ENCODE measurements at places on chromosomes 3 and 15.

DNA sequence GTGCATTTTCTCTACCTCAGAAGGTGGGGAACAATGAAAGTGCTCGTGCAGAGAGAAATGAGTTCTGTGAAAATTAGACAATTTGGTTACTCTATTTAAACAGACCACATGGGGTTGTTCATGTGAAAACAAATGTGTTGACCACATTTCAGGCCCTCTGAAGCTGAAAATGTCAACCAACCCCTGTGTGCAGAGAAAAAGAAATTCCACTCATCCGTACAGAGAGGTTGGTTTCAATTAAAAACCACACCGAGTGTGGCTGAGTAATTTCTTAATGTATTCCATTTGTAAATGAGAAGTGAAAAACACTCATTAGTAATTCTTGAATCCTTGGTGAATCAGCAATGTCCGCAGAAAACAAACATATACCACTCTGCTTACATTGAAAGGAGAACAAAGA is 46.9 kb upstream of the SLC7A14 start:
- no peak for DNase-seq

GRCh38 chr3:188673646-188674186 is 498.1 kb upstream of the TPRG1 start:
- no peak for DNase-seq

DNA sequence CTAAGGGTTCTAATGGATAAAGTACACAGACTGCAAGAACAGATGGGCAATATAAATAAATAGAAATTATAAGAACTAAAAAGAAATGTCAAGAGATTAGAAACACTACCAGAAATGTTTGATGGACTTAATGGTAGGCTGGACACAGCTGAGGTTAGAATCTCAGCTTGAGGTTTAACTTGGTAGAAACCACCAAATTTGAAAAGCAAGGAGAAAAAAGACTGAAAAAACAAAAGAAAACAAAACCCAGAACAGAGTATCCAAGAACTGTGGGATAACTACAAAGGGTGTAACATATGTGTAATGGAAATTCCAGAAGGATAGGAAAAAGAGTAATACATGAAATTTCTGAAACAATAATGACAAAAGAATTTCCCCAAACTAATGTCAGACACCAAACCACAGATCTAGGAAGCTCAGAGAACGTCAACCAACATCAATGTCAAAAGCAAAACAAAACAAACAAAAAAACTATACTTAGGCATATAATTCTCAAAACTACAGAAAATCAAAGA is 35.0 kb downstream of the RFX7 start:
- DNase-seq = no peak

- no peak for DNase-seq
Measured at GRCh38 chr3:103085465-103085864, 650.6 kb downstream of the ZPLD1 start.

DNA sequence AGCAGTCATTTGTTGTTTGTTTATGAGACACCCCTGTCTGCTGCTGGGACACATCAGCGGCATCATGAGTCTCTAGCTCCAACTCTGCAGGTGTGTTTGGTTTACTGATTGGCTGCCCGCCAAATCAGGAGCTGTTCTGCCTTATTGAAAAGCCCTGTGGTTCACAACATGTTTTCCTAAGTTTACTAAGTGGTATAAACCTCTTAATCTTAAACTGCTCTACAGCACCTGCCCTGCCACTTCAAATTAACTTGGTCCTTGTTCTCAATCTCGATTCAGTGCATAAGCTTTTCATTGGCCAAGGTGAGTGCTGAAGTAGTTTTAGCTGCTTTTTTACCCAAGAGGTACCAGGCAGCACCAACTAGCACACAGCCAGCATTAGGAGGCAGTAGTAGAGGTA is 77.8 kb upstream of the WDR72 start:
- DNase-seq = no peak

GRCh38 chr3:148513096-148513543 is 184.6 kb upstream of the AGTR1 start:
- no peak for DNase-seq

- no peak for DNase-seq
Measured at GRCh38 chr15:82128401-82129148, 82.8 kb upstream of the MEX3B start.

GRCh38 chr3:53555068-53555588 is 60.7 kb downstream of the CACNA1D start:
- DNase-seq = no peak

DNA sequence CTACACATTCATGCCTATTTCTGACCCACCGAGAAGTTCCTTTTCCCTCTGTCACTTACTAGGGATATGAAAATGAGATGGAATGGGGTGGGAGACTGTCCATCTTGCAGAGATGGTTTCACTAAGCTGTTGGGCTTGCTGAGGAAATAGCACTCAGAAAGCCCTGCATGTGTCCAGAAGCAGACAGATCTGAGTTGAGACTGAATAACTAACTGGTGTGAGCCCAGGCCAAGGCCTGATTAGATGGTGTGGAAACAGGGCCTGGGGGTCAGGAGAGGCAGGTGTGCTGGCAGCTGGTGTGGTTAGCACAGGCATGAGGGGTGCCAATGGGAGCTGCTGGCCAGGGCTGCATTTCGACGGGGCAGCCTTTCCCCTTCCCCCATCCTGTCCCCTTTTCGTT is 72.1 kb downstream of the CLSTN2 start:
- no peak for DNase-seq

DNA sequence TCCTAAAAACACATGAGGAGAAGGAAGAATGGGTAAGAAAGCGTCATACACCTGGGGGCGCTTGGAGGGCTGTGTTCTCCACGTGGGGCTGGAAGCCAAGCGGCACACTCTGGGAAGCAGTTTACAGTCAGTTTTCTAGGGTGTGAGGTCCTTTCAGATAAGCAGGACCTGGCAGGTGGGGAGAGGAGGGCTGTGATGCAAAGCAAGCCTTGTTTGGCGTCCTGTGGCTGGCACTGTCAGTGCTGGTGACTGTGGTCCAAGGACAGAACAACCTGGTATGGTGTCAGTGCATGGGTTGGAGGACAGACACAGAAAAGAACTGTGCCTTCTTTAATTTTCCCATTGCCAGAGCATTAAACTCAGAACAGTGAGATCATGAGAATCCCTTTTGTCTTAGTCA is 260.7 kb upstream of the NR2E3 start:
- DNase-seq = no peak

- no peak for DNase-seq
Measured at GRCh38 chr3:77040216-77040615, 317 bp downstream of the ROBO2 start.

DNA sequence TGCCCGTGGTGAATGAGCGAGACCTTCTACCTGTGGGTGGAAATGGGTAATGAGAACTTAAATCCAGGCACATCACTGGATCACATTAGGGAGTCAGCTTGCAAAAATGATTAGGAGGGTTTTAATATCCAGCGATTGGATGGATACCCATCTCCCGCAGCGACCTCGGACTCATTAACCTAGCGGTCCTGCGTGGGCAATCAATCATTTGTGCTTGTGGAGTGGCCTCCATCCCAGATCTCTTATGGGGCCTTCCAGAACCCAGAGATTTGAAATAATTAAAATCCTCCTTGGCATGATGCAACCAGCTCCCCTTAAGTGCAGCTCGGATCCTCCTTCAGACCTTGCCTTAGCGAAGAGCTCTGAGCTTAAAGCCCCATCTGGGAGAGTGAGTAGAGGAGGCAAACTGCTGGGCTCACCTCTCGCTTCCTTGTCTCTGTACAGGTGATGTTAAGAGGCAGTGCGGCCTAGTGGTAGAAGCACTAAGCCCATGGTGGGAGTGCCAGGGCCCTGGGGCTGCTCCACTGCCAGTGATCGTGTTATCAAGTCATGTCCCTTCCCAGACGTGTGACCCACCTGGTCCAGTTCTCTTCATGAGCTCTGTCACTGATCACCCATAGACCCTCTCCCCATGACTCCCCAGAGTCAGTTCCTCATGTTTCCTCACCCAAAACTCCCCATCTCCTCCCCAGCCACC is 285.2 kb upstream of the TLE3 start:
- DNase-seq = no peak

DNA sequence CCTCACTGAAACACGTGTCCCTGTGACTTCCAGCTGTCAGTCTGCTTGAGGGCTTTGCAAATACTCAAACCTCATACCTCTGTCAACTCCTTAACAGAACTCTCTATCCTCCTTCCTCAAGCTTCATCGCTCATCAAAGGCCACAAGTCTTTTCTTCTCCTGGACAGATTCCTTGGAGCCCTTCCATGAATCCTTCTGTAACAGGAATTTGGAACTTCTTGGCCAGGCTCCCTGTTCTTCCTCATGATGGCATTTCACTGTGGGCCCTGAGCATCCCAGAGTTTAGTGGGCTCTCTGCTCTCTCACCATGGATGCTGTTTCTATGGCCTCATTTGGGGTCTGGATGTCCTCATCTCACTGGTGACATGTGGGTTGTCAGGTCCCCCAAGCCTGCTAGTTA is 105.0 kb upstream of the TLE3 start:
- DNase-seq = no peak

DNA sequence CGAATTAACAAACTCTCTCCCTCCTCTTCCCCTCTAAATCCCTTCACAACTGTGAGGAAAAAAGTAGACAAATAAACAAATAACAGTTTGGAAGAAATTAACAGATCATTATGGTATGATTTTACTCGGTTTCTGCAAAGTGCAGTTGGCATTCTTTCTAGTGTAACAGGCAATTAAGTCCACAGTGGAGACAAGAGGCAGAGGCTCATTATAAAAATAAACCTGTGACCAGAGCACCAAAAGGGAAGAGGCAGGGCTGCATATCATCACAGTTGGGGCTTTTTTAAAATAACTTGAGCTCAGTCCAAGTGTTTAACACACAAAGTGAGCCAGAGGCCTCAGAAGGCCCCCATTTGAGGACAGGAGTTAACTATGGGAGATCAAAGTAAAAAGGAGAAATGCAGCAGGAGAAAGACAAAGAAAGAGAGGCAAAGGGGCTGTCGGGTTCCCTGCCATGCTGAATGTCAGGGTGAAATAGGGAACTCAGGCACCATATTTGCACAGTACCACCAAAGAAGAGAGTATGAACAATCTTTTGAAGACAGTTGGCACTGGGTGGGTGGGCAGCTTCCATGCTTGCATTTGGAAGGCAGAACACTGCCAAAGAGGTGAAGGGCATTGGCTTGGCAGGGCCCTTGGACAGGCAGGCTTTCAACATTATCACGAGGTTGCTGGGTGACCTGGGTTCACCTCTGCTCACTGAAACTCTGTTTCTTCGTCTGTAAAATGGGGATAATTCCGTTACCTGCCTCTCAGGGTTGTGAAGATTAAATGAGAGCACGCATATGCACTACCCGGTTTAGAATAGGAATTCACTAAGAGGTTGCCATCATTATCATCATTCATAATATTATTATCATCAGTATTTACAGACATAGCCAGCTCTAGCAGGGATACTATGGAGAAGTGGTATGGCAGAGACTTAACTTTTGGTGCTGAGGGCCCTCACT is 134.5 kb downstream of the MEX3B start:
- no peak for DNase-seq

- DNase-seq = no peak
Measured at GRCh38 chr15:35876762-35877161, 330.8 kb upstream of the DPH6 start.

- DNase-seq = no peak
Measured at GRCh38 chr3:37456781-37457180, 282.4 kb upstream of the LRRFIP2 start.

DNA sequence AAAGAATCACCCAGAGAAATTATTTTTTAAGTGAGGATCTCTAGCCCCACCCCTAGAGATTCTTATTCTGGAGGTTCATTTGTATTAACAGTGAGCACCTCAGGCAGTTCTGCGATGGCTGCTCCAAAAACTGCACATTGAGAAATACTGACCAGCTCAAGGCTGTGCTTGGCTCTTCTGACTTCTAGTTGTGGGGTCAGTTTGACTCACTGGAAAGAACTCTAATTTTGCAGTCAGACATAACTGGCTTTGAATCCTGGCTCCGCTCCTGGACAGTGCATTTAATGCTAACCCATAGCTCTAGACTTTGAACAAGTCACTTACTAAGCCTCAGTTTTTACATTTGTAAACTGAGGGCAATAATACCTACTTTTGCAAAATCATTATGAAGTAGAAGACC is 123.6 kb upstream of the SKOR1 start:
- DNase-seq = no peak

DNA sequence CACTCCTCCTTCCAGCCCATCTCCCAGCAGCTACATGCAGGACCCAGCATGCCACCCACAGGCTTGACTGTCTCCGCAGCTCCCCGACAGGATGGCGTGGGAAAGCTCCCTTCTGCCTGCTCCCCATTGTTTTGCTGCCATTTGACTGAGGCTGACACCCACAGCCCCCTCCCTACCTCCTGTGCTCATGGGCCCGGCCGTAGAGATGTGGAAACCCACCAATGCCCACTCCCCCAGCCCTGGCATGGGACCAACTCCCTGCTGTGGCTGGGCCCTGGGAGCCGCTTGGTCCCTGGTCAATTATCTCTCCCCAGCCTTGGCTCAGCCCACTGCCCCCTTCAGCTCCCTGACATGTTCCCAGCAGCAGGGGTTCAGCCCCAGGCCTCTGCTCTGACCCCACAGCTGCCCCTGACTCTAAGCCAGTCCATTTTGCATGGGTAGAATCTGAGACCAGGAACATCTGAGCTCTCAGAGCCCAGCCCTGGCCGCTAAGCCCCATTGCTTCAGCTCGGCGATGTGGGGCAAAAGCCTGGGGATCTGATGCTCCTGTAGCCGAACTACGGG is 8.2 kb downstream of the C3orf22 start:
- no peak for DNase-seq

DNA sequence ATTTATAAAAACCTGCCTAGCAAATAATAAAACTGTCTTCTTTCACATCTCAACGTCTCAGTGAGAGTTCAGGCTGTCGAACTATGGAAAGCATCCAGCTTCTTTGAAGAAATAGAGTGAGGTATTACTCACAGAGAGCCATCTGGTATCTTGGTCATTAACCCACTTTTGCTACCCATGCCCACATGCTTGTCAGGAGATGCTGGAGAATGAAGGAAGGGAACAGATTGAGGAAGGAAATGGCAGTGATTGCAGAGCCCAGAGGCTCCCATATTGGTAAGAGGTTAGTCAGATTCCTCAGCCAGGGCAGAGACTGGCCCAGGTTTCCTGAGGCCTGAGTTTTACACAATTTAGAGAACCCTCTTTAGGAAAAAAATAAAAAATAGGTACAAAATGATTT is 119.1 kb downstream of the B3GALNT1 start:
- DNase-seq = no peak

- DNase-seq = no peak
Measured at GRCh38 chr3:113685956-113686721, 10.3 kb downstream of the USF3 start.

DNA sequence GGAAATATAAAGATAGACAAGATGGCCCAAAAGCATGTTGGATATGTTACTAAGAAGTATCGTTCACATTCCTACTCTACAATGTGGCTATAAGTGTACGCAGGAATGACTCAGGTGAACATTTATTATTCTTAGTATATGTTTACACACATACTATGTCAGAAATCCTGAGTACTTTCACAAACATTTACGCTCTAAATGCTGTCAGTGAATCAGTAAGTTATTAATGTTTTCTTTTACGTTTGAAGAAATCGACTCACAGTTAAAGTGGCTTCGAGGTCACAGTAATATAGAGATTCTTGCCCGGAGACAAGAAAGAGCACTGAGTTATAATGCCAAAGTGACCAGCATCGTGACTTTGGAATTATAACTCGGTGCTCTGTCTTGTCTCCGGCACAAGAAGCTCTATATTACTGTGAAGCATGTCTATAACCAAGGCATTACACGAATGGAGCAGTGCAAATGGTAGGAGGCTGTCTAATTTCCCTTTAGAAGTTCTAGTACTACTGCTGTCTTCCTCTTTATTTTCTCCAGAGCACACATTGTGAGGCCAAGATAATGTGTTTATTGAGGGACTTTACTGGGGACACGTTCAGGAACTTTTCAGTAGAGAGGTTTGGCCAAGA is 61.8 kb upstream of the P3H2 start:
- no peak for DNase-seq

Measured in hippocampal formation (tissue), 2 donors.